ENCODE measurements at places on chromosomes 4 and X. TPM values are rescaled to one million over a fixed set of nuclear protein-coding genes. Genes with fewer than 3 reads are reported as not detected.

GAGE2A gene
- total RNA-seq, result not detected

PCSK1N gene
- total RNA-seq, result not detected

FAM241A gene
- total RNA-seq, result 12.2 TPM

ADH7 gene
- not detected for total RNA-seq

GYPA gene
- total RNA-seq, result not detected

SMIM10L2A gene
- total RNA-seq, result 0.28 TPM

GSX2 gene
- total RNA-seq, result not detected

CWH43 gene
- not detected for total RNA-seq

RHOH gene
- not detected for total RNA-seq

Measured in pulmonary artery endothelial cell (primary cell).